ENCODE measurements at places on chromosomes 6 and 20. TPM values are rescaled to one million over a fixed set of nuclear protein-coding genes. Genes with fewer than 3 reads are reported as not detected.
A peak's percentile ranks its signal among the peaks of the same experiment; 100 is the strongest.

- no peak for DNase-seq
- no peaks in the 10 kb centered on the region for H3K27me3 ChIP-seq
- H3K4me1 ChIP-seq: peaks cover 14% of the 10 kb centered on the region
- H3K27ac ChIP-seq: no peak overlapping the region
- no peaks in the 10 kb centered on the region for H3K36me3 ChIP-seq
Observed at GRCh38 chr6:34684364-34684763, 12.2 kb downstream of the ILRUN start.

DNA sequence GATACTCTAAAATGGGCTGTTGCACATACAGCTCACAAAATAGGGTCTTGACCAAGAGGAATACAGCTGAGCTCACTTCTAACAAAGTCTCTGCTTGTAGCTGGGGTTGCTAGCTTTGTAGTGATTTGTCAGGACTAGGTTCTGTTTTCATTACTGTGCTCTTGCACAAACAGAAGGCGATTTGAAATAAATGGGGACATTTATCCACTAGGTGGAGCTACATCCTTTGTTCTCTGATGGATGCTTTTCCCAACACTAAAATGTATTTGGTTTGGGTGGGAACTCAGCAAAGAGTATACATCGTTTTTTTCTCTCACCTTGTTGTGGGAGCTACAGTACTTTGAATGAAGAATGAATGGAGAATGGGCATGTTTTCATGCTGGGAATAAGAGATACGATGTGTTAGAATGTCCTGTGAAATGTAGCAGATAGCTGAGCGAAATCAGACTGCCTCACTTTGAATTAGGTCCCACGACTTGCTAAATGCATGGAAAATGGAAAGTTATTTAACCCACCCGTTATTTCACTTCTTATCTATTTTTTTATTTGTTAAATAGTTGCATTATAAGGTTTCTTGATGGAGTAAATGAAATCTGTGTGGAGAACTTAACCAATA, 494.7 kb upstream of the MAP3K7 start:
- H3K27me3 ChIP-seq: no peaks in the 10 kb centered on the region
- DNase-seq: peak; percentile 68
- no peak overlapping the region for H3K4me3 ChIP-seq
- no peaks in the 10 kb centered on the region for H3K36me3 ChIP-seq
- no peaks in the 10 kb centered on the region for H3K4me1 ChIP-seq
- no peak overlapping the region for H3K27ac ChIP-seq

GRCh38 chr6:157034436-157035230, 257.5 kb downstream of the ARID1B start:
- no peaks in the 10 kb centered on the region for H3K36me3 ChIP-seq
- no peak for DNase-seq
- peak overlapping the region; percentile 90 for H3K27ac ChIP-seq
- H3K4me1 ChIP-seq: peaks cover 28% of the 10 kb centered on the region
- H3K27me3 ChIP-seq: no peaks in the 10 kb centered on the region

DNA sequence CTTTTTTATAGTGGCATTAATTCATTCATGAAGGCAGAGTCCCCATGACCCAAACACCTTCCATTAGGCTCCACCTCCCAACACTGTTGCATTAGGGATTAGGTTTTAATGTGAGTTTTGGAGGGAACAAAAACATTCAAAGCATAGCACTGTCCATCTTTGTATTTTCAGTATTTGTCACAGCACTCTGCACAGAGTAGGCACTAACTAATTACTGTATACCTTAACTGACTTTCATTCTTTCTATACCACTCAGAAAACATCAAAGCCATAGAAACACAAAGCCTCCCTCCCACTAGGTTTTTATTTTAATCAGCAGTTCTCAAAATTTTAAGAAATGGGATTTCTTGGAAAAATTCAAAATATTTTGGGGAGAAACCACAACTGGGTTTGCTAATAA, 21.8 kb upstream of the AHI1 start:
- DNase-seq: no peak
- peaks cover 8% of the 10 kb centered on the region for H3K4me1 ChIP-seq
- H3K4me3 ChIP-seq: no peak overlapping the region
- no peaks in the 10 kb centered on the region for H3K27me3 ChIP-seq
- H3K27ac ChIP-seq: no peak overlapping the region
- no peaks in the 10 kb centered on the region for H3K36me3 ChIP-seq

- no peaks in the 10 kb centered on the region for H3K27me3 ChIP-seq
- no peaks in the 10 kb centered on the region for H3K36me3 ChIP-seq
- DNase-seq: no peak
- H3K4me3 ChIP-seq: no peak overlapping the region
- no peak overlapping the region for H3K27ac ChIP-seq
- H3K4me1 ChIP-seq: no peaks in the 10 kb centered on the region
Observed at GRCh38 chr6:157400676-157401075, 19.7 kb downstream of the ZDHHC14 start.

- no peak for DNase-seq
- H3K27me3 ChIP-seq: no peaks in the 10 kb centered on the region
- H3K36me3 ChIP-seq: no peaks in the 10 kb centered on the region
- no peak overlapping the region for H3K4me3 ChIP-seq
Observed at GRCh38 chr6:128725271-128726233, 157.4 kb upstream of the LAMA2 start.

DNA sequence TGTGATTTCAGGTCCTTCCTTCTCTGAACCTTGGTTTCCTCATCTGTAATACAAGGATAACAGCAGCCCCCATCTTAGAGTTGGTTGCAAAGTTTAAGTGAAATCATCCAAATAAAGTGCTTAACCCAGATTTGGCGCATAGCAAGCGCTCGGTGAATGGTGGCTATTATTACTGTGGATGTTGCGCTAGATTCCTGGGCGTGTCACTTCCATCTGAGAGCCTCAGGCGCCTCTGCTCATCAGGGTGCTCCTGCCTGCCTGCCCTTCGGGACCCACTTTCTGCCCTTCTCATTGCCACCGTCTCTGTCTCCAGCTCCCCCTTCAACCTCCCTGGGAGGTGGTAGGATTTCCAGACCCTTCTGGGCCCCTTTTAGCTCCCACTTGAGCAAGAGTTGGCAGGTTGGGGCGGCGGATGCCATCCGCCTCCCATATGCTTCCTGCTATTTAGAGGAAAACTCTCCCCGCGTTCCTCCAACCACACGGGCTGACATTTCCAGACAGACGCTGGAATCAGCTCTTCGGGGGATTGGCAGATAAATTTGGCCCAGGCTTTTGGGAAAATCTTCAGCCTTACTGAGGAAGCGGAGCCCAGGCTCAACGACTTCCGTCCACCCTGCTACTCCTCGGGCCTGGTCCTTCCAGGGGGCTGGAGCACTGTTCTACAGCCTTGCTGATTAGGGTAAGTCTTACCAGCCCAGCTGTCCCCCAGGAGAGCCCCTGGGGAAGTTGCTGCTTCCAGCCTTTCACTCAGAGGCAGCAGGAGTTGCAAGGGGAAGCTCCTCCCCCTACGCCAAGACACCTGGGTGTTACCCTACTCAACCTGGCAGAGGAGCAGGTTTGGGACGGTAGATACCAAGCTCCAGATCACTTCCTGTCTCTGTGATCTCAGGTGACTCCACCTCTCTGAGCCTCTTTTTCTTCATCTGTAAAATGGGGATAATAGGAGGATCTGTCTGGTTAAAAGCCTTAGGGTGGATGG, 71.5 kb downstream of the DLGAP4 start:
- H3K4me1 ChIP-seq: no peaks in the 10 kb centered on the region
- no peaks in the 10 kb centered on the region for H3K36me3 ChIP-seq

- peak; percentile 93 for DNase-seq
- no peaks in the 10 kb centered on the region for H3K27me3 ChIP-seq
- peaks cover 13% of the 10 kb centered on the region for H3K4me1 ChIP-seq
- H3K36me3 ChIP-seq: no peaks in the 10 kb centered on the region
- H3K27ac ChIP-seq: peak overlapping the region; percentile 61
Observed at GRCh38 chr20:32189691-32190615, 17.6 kb downstream of the PLAGL2 start.

GRCh38 chr6:111952274-111952673, 79.0 kb upstream of the FYN start:
- no peak overlapping the region for H3K4me3 ChIP-seq
- peaks cover 16% of the 10 kb centered on the region for H3K4me1 ChIP-seq
- H3K36me3 ChIP-seq: no peaks in the 10 kb centered on the region
- no peak for DNase-seq

GRCh38 chr6:169046021-169046420, 207.6 kb downstream of the THBS2 start:
- H3K27me3 ChIP-seq: no peaks in the 10 kb centered on the region
- no peak overlapping the region for H3K4me3 ChIP-seq
- DNase-seq: no peak
- peak overlapping the region; percentile 67 for H3K27ac ChIP-seq
- H3K4me1 ChIP-seq: peaks cover 25% of the 10 kb centered on the region

DNA sequence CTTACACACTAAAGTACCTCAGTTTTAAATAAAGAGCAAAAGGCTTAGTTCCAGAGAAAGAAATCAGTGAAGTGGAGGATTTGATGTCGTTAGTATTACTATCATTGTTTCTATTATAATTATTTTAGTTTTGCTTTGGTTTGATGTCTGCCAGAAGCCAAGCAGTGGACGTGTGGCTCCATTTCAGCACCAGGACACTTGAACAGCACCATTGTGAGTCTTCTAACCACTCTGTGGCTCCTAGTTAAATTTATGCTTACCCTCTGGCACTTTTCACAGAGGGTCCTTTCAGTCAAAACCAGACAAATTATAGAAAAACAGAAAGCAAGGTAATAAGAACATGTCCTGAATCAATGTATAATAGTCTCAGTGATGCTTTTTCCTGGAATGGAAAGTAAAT, 3.4 kb downstream of the COL9A1 start:
- no peaks in the 10 kb centered on the region for H3K4me1 ChIP-seq
- no peak overlapping the region for H3K27ac ChIP-seq
- H3K27me3 ChIP-seq: peaks cover 35% of the 10 kb centered on the region
- no peak for DNase-seq

DNA sequence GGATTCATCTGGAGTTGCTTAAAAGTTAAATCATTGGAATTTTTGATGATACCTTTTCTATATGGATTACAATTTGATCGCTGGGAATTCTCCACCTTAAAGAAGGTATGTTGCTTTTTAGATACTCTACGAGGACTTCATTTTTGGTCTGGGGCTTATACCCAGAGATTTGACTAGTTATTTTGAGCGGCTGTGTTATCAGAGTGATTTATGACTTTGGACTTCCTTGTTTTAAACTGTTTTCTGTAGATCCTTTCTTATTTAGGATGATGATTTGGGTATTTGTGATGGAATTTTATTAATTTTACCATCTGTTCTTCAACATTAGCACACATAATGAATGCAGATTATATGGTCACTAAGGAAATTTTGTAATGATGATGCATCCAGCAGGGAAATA, 75.2 kb downstream of the SOX4 start:
- H3K4me1 ChIP-seq: peaks cover 9% of the 10 kb centered on the region
- H3K27ac ChIP-seq: no peak overlapping the region
- H3K36me3 ChIP-seq: no peaks in the 10 kb centered on the region
- no peak overlapping the region for H3K4me3 ChIP-seq
- H3K27me3 ChIP-seq: peaks cover 39% of the 10 kb centered on the region
- DNase-seq: no peak

- peaks cover 14% of the 10 kb centered on the region for H3K27me3 ChIP-seq
- H3K36me3 ChIP-seq: no peaks in the 10 kb centered on the region
- no peak overlapping the region for H3K4me3 ChIP-seq
- H3K4me1 ChIP-seq: peaks cover 14% of the 10 kb centered on the region
- peak overlapping the region; percentile 25 for H3K27ac ChIP-seq
Observed at GRCh38 chr6:166078294-166078693, 89.4 kb downstream of the TBXT start.

- peaks cover 50% of the 10 kb centered on the region for H3K4me1 ChIP-seq
- no peak overlapping the region for H3K4me3 ChIP-seq
- no peak for DNase-seq
- H3K36me3 ChIP-seq: peaks cover 3% of the 10 kb centered on the region
- peak overlapping the region; percentile 51 for H3K27ac ChIP-seq
Observed at GRCh38 chr20:38256021-38256420, 4.5 kb downstream of the KIAA1755 start.

DNA sequence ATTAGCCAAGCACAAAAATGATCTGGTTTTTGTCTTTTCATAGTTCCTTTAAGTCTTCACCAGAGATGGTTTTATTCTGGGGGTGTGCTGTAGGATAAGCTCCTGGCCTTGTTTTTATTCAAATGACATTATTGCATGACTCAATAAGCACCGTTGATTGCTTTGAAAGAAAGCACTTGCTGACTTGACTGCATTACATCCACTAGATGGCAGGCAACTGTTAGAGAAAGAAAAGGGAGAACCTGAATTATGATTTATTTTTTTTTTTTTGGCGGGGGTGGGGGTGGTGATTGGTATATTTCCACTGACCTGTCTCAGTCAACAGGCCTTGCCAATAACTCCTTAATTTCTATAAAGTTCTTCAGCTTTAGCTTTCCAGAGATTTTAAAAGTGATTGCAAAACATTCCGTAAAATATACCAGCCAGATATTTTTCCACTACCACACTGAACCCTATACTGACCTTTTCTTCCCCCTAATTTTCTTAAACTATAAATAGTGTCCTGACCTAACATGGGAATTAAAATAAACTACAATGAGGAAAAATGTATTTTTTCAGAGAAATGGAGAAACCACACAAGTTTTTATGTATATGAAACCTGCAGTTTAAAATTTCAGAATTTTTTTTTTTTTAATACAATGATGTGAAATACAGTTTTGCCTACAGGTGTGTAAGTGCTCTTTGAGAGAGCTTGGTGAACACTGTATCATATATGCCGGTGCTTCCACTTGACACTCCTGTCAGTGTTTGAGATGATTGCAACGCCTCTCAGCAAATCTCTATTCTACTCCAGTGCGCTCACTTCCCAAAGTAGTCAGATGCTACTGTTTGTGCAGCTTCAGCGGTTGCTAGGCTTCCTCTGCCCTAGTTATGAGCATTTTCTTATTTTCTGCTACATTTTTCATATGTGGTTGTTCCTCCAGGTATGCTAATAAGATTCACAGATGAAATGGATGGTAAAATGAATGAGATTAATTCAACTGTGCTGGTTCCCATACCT, 274.3 kb downstream of the CD109 start:
- no peaks in the 10 kb centered on the region for H3K27me3 ChIP-seq
- H3K27ac ChIP-seq: no peak overlapping the region
- no peaks in the 10 kb centered on the region for H3K36me3 ChIP-seq
- no peak for DNase-seq

GRCh38 chr6:26241033-26241895, 123.7 kb upstream of the BTN3A2 start:
- no peaks in the 10 kb centered on the region for H3K27me3 ChIP-seq
- peaks cover 2% of the 10 kb centered on the region for H3K4me1 ChIP-seq
- H3K36me3 ChIP-seq: no peaks in the 10 kb centered on the region
- peak overlapping the region; percentile 91 for H3K27ac ChIP-seq

DNA sequence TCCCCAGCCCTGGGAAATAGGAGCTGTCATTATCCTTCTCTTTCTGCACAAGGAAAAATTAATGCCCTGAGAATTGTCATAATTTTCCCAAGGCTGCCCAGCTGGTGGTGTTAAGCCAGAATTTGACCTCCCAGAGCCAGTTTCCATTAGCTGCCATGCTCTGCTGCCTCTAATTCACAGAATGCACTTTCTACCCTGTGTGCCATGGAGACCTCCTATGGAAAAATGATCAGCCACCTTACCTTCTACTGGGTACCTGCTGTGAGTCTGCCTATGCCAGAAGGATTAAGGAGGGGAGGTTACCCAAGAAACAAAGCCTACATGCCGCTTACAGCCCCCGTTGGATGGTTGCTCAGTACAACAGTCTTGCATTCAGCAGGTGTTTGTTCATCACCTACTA, 29.1 kb downstream of the POFUT1 start:
- no peak for DNase-seq
- no peak overlapping the region for H3K4me3 ChIP-seq
- H3K27me3 ChIP-seq: no peaks in the 10 kb centered on the region
- no peak overlapping the region for H3K27ac ChIP-seq
- peaks cover 41% of the 10 kb centered on the region for H3K36me3 ChIP-seq

The SAMD3 gene
- 3.5 TPM for total RNA-seq

The OR2H2 gene
- total RNA-seq: not detected

The CEP162 gene
- total RNA-seq: 17.4 TPM

The MTG2 gene
- total RNA-seq: 25.0 TPM

The TPX2 gene
- 16.2 TPM for total RNA-seq

Data from osteoblast (primary cell).